NCI-H2081 (cell line): ENCODE measurements at places on chromosomes 11 and 22.

- DNase-seq = no peak
Observed at GRCh38 chr11:1830322-1831223, 4.2 kb upstream of the SYT8 start.

DNA sequence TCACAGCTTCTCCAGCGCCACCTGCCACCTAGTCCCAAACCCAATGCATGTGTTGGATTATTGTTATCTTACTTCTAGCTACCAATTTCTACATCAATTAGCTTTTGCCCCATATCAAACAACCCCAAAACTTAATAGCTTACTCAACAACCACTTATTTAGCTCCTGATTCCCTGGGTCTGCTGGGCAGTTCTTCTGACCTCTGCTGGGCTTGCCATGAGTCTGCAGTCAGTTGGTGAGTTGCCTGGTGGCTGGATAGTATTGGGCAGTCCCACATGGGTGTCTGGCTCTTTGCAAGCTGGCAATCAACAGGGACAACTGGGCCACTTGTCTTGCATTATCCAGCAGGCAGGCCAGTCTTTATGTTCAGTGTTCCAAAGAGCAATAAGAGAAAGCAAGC lies 13.6 kb upstream of the MS4A15 start:
- no peak for DNase-seq

DNA sequence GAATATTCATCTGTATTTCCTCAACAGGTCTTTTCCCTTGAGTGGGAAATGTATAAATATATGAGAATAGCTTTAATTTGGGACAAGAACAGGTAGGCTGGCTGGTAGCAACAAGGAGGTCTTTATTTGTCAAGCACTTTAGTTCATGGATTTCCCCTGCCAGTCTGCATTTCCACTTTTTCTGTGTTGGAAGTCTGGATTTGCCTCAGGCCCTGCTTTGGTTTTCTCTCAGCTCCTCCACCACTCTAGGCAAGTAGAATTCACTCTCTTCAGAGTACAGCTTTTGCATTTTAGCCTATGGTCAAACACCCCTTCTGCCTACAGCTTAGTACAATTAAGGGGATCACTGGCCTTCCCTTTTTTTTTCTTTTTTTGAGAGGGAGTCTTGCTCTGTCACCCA lies 57.1 kb downstream of the QSER1 start:
- DNase-seq = no peak

DNA sequence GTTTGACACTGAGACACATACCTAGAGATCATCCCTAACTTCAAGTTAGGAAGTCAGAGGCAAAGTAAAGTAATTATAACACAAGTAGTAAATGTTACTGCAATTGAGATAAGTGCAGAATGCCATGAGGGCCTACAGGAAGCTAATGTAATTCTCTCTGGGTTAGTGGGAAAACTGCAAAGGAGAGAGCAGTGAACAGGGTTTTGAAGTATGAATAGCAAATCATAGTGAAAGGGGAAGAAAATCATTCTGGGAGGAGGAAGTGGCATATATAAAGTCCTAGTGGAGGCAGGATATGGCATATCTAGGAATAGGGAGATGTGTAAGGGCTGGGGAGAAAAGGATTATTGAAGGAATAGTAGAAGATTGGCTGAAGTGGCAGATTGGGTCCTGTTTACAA lies 27.9 kb downstream of the RNF169 start:
- DNase-seq = no peak

DNA sequence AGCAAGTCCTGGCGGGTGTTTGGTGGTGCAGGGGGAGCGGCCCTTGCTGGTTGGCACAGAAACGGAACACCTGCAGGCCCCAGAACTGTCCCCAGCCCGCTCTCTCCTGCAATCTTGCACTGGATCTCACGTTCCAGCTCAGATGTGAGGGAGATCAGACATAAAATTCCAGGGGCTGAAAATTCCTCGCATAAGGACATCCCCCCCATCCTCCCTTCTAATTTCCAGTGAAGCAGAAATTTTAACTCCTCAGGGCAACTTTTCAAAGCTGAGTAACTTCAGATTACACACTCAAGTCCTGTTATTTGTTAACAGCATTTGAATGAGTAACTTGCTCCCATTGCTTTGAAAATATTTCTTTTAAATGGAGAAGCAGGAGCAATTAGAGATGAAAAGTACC lies 40.3 kb upstream of the RASSF10 start:
- no peak for DNase-seq

DNA sequence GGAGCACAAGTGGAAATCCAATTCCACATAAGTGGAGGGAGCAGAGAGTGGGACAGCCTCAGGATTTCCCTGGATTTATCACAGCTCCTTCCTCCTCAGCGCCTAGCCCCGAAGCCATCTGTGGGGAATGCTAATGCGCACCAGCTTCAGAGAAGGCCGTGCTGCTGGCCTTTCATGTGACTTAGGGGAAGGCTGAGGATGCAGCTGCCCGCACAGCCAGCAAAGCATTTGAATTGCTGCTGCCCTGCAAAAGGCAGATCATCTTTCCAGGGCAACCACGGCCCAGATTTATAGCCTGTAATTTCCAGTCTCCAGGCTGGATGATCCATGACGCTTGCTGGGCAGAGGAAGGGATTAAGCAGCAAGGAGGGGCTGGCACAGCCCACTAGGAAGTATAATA lies 29.9 kb downstream of the SYN3 start:
- no peak for DNase-seq

- DNase-seq = no peak
Observed at GRCh38 chr22:45882881-45883810, 93.8 kb downstream of the WNT7B start.

- DNase-seq = no peak
Observed at GRCh38 chr11:72173291-72173690, 18.6 kb upstream of the FOLR1 start.

DNA sequence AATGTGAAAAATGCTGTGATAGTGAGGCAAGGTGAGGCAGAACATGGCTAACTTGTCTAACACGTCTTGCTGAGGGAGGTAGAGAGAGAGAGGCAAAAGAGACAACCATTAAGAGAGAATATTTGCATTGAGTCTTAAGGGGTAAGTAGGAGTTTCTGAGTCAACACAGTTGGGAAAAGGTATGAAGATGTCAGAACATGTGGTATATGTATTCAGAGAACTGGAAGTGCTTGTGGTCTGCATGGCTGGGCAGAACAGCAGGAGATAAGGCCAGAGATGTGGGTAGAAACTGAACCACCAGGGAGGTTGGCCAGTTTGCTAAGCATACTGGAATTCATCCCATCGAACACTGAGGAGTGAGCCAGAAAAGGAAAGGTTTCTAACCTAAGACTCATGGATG lies 25.0 kb upstream of the SLC5A1 start:
- DNase-seq = no peak

GRCh38 chr11:63503492-63503891 lies 2.4 kb upstream of the LGALS12 start:
- DNase-seq = no peak

DNA sequence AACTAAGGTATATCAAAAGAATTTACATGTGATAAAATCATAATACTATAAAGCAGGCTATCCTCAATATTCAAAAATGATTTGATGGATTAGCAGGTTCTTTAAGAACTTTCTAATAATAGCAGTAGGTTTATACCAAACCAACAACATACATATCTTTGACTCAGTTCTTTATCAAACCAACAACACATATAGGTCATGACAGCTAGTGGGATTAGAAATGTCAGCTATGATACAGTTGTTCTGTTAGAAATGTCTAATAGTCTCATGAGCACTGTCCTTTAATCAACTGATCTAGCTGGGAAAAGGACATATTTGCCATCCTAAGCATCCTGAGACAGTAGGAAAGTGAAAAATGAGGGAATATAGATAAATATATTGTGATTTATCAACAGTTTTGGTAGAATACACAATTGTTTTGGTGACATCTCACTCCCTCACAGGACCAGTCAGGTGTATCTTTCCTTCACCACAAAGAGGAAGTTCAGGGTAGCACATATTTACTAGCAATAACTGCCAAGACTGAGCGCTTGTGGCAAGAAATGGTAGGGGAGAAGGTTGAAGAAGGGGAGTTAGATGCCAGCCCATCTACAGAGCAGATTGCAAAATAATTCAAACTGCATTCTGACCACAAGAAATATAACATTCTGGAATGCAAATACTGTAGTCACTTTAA lies 90.8 kb upstream of the APOA1 start:
- no peak for DNase-seq

DNA sequence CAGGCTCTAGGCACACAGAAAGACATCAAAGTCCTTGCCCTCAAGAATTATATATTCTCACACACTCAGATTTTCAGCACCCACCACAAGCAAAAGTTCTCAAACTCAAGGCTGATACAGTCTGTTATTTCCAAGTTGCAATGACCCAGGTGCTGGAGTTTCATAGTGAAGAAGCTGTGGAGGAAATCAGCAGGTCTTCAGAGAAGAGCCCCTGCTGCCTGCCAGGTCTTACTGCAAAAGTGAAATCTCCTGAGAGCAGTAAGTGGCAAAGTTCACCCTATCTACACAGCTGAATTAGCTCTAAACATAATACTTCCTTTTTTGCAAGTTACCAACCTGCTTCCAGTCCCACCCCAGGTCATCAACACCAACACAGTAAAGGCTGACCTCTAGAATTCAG lies 64.6 kb downstream of the RPL27A start:
- DNase-seq = no peak

DNA sequence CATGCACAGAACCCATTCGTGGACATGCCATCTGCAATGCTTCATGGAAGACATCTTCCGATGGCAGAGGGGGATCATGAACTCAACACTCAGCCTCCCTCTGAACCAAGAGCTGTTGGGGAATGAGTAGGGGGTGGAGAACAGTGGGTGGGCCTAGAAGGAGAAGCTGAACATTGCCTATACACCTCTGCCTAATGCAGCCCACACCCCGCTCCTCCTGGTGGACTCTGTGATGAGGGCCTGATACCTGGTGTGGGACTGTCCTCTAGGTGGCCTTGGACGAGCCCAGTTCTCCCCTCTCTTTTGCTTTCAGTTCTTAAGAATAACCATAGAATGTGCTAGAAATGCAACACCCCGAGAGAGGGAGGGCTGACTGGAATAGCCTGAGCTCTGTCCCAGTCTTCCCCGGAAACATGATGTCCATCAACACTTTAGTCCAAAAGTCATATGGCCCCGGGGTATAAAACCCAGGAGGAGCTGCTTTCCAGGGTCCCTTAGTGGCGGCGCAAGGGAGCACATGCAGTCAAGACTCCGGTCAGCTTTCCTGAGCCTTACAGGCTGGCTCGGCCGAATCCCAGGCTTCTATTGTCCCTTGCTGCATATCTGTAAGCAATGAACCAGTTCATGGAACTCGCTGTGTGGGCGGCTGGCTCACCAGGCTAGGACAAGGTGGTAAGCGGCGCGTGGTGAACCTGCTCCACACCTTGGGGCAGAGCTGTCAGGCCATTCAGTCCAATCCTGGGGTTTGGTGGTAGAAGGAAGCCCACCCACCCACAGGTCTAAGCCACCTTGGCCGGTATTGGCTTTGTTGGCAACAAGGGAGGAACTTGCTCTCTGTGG lies 216.9 kb downstream of the CTTN start:
- no peak for DNase-seq

GRCh38 chr11:69148377-69148762 lies 7.4 kb upstream of the SMIM38 start:
- DNase-seq = no peak

DNA sequence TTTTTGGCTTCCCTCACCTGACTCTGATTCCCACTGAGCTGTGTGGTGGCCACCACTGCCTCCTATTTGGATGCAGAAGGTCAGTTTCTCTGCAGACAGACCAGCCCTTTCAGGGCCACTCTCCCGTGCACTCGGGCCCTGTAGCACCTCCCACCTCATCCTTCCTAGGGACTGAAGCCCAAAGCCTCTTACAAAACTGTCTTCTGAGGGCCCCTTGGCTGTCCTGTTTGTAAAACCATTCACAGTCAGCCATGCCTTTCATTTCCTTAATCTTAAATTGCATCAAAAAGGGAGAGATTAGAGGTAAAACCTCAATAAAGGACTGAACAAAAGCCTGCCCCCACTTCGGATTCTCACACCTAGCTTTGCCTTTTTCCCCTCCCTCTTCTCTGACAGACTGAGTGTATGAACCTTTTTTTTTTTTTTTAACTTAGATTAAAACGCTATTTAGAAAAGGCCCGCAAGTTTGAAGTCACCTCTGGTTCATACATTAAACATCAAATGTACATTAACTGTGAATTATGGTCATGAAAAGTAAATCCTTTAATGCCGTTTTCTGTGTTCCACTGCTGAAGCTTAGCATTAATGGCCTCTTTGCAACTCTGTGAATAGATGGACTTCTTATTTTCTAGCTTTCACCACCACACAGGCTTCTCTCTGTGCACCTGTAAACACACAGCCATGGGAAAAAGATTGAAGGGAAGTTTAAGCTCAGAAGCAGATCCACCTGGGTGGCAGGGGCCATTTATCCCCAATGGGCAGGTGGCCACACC lies 247.2 kb upstream of the CADM1 start:
- no peak for DNase-seq

- no peak for DNase-seq
Observed at GRCh38 chr11:2153581-2154194, 7.3 kb downstream of the INS start.

DNA sequence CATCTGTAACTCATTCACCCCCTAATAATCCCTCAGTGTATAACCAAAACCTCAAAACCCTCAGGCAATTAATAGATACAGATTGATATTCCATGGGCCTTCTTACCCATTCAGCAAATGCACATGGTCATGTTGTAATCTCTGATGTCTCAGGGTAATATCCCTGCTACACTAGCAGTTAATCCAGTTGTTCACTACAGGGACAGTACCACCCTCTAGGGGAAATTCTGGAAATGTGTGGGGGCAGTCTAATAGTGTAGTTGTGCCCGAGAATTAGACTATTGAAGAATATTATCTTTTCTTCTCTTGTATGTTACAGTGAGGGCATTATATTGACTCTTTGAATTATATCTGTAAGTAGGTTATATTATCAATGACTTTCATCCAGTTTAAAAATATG lies 175.4 kb downstream of the CWF19L2 start:
- DNase-seq = no peak

- DNase-seq = no peak
Observed at GRCh38 chr11:70016666-70017367, 61.3 kb upstream of the ANO1 start.

- DNase-seq = no peak
Observed at GRCh38 chr22:38925571-38926041, 31.8 kb upstream of the APOBEC3A start.

GRCh38 chr11:63800921-63801320 lies 12.3 kb upstream of the SPINDOC start:
- no peak for DNase-seq

DNA sequence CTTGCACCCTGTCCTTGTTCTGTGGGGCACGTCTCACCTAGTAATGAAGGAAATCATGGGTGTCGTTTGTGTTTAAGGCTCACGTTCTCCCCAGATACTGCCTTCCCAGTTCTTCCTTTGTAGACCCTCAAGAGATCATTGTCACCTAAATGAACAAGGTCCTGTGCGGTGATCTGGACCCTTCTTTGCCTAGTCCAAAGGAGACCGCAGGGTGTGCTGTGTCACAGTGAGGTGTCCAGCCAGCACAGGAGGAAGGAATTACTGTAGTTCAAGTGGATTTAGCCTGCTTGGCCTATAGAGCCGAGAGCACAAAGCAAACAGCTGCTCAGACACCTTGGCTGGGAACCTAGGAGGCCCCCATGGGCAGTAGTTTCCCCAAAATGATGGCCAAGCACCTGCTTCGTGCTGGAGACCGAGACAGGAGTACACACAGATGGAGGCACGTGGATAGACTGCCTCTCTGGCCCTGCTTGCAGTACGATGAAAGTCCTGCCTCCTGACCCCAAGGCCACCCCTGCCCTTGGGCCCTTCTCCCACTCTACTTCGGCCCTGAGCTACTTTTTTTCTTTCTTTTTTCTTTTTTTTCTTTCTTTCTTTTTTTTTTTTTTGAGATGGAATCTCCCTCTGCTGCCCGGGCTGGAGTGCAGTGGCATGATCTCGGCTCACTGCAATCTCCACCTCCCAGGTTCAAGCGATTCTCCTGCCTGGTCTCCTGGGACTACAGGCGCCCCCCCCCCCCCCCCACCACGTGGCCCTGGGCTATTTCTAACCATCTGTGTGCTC lies 19.4 kb upstream of the PPFIA1 start:
- no peak for DNase-seq
